ENCODE measurements at places on chromosomes 7 and 10. TPM values are rescaled to one million over a fixed set of nuclear protein-coding genes. Genes with fewer than 3 reads are reported as not detected.

Gene GIMAP6
- polyA plus RNA-seq, result 10.7 TPM

Gene ZNF239
- polyA plus RNA-seq, result 8.5 TPM

Gene ATOH7
- 1.4 TPM for polyA plus RNA-seq

Gene ARHGEF5
- polyA plus RNA-seq, result 41.1 TPM

Gene SLC13A1
- polyA plus RNA-seq, result 1.7 TPM

Gene SLC26A3
- polyA plus RNA-seq, result 176 TPM

Gene EPHB6
- 6.8 TPM for polyA plus RNA-seq

- no peak for DNase-seq
Observed at GRCh38 chr10:85177767-85178166, 849.4 kb downstream of the CCSER2 start.

GRCh38 chr7:98387544-98388226, 13.2 kb downstream of the BAIAP2L1 start:
- no peak for DNase-seq

- no peak for DNase-seq
Observed at GRCh38 chr7:137633133-137633532, 213.6 kb downstream of the DGKI start.

DNA sequence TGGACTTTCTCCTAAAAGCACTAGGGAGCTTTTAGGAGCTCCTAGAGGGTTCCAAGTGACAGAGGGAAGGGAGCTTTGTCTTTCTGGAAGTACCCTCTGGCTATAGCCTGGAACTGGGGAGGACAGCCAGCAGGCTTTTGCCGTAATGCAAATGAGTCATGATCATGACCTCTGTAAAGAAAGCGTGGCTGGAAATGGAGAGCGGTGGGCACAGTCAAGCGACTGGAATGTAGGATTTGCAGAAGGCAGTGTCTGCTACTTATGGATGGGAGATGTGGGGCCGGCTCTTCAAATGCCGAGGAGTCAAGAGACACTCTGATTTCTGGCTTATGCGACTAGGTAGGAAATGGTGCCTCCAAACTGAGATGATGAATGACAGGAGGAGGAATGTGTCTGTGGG, 34.6 kb upstream of the PLPP4 start:
- DNase-seq, result no peak

GRCh38 chr7:26910221-26910620, 45.8 kb upstream of the SKAP2 start:
- DNase-seq, result no peak

DNA sequence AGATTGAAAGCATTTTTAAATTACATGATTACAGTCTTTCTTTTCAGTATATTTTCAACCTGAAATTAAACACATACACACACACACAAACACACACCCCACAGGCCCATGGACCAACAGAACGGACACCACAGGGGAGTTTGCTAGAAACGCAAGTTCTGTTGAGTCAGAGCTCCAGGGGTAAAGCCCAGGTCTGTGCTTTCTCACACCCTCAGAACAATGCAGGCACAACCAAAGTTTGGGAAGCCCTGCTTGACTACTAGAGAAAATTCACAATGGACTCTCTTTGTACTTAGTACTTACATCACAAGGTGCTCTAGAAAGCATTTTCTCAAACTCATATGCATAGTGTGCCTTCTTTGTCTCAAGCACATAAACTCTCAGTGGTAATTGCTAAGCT, 704.0 kb upstream of the IGFBP3 start:
- DNase-seq, result no peak

DNA sequence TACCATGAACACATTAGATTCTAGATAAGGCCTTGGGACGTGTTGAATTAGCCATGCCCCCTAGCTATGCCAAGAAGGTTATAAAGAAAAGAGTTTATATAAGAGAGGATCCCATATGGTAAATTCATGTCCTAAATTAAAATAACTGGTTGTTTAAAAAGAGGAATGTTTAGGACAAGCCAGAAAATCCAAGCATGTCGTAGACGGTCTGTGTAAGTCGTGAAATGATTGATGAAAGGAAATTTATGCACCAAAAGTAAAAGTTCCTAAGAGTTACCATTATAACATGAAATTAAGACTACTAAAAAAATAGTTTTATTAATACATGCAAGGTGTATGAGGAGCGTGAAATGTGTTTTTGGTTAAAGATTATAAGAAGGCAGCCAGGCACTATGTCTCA, 624.9 kb downstream of the ARL4A start:
- DNase-seq, result no peak

GRCh38 chr7:122724366-122724765, 21.6 kb upstream of the RNF148 start:
- no peak for DNase-seq

GRCh38 chr10:44004913-44005787, 356.5 kb upstream of the ZNF32 start:
- DNase-seq, result no peak

GRCh38 chr7:125147047-125147446, 217.4 kb upstream of the POT1 start:
- DNase-seq, result no peak

DNA sequence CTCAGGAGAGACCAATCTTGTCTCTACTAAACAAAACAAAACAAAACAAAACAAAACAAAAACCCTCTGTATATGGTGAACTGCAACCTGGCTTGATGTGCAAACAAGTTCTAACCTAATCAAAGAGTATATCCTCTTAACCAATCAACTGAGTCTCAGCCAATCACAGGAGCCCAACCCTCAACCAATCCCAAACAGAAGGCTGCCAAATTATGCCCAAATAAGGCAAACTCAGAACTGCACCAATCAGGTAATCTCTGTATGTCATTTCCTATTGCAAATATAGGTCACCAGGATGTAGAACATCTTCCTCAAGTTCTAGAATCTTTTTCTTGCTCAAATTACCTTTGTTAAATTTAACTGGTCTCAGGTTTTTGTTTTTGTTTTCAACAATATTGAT, 5.2 kb downstream of the FAM133B start:
- DNase-seq, result no peak

- DNase-seq, result no peak
Observed at GRCh38 chr10:3530346-3530745, 254.7 kb downstream of the KLF6 start.

DNA sequence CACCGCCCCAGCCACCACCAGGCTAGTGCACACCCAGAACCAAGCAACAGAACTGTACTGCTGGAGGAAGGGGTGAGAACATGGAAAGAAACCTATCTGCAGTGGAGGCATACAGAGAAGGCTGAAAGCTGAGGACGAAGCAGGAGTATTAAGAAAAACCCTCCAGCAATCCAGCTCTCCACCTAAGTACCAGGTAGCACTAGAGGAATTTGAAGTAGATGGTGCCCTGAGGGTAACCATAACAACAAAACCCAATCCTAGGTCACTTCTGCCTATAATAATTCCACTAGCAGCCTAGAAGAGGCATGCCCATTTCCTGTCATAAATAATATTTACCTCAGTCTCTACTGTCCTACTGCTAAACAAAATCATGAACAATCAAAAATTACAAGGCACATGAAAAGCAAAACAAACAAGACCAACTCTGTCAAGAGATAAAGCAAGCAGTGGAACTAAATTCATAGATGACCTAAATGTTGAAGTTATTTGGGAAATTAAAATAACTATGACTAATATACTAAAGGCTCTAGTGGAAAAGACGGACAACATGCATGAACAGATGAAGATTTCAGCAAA, 51.1 kb downstream of the HYCC1 start:
- no peak for DNase-seq

DNA sequence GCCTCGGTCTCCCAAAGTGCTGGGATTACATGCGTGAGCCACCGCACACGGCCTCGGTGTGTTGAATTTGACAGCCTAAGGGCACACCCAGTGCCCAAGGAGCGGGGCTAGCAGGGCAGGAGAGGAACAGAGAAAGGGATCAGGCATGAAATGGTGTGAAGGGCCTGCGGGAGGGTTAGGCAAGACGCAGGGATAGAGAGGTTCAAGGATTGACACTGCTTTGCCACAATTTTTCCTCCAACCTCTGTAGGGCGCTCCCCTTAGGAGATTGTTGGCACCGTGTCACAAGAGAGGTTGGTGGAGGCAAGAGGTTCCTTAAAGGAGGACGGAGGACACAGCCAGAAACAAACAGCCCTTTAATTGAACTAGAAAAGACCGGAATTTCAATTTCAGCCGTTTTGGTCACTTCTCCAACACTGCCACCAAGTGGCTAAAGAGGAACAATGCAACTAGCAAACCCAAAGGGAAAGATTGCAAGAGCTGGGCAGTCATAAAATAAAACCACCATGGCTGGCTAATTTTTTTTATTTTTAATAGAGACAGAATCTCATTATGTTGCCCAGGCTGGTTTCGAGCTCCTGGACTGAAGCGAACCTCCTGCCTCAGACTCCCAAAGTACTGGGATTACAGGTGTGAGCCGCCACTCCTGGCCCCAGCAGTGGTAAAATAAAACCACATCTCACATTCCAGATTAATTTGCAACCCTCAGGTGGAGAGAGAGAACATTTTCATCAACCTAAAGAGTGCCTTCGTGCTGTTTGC, 6.9 kb upstream of the CREB3L2 start:
- DNase-seq, result no peak

DNA sequence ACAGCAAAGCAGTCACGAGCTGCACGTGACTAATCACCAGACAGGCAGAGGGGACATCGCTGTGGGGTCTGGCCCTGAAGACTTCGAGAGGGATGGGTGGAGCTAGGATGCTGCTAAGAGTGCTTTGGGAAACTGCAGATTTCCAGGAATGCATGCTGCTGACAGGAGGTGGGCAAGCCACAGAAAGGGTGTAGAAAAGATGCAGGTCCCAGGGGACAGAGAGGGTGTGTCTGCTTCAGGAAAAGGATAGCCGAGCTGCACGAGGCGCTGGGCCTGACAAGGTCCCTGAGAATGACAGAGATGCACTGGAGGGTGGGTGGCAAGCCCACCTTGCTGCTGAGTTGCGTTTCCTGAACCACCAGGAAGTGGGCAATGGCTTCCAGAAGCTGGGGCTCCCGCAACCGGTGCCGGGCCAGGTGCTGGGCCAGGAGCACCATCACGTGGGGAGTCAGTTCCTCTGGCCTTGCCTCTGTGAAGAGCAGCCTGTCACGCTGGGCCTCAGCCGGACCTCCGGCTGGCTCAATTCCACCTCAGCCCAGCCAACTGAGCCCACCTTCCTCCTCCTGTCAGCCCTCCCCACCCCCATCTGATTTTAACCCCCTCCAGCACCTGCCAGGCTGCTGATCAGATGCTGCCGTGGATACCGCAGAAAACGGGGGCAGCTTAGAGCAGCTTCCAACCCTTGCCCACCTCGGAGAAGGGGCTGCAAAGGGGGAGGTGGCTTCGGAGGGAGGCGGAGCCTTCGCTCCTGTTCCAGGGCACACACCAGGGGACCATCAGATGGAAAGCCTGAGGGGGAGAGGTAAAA, 2.2 kb downstream of the FASTK start:
- DNase-seq, result no peak

DNA sequence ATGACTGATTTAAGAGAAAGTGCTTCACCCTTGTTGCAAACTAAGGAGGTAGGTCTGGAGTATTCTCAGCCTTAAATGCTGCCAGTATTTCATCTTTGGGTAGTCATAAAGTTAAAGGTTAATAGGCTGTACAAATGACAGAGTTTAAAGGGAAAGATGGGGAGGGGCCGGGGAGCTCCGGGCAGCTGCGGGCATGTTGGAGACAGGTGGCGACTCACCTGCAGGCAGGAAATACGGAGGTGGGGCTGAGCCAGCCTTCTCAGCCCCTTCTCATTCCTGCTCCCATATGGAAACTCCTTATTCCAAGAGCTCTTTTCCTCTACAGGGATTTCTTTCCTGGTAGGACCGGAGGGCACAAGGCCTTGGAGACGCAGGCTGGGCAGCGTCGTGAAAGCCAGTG, 31.8 kb upstream of the HMX3 start:
- no peak for DNase-seq
